Activated T-helper 1 cell treated with anti-CD3 and anti-CD28 coated beads, Interleukin-12 subunit alpha, Interleukin-12 subunit beta, Interleukin-2, Interleukin-4 antibody, amounts not matched to agents 30 ng/mL and 10 ng/mL and 1 ng/mL, durations not matched to agents 14 hours and 24 hours and 36 hours (primary cell): ENCODE measurements at places on chromosomes 1 and 21. TPM values are rescaled to one million over a fixed set of nuclear protein-coding genes. Genes with fewer than 3 reads are reported as not detected.

TFF3 gene
- total RNA-seq, result not detected in 2 replicates

RERE gene
- 82.0 and 90.9 TPM in 2 replicates for total RNA-seq

C1orf74 gene
- 2.9 and 3.2 TPM in 2 replicates for total RNA-seq

PGLYRP4 gene
- not detected in 2 replicates for total RNA-seq

DNA sequence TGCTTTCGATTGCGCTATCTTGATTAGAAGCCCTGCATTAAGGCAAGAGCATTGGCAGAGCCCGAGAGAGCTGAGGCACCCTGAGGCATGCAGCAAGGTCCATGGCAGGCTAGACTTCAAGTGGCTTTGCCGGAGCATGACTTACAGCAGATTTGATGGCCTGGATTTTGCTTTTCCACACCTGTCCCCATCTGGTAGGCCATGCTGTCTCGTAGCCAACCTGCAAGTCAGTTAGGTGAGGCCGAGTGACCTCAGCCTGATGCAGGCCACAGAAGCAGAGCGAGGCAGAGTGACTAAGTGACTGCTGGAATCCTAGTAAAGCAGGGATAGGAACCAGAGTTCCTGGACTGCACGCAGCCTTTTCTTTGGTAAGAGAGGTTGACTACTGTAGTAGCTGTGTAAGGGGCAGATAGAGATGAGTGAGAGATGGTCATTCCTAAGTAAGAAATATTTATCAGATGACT lies 148.9 kb downstream of the PBX1 start:
- no peaks in the 10 kb centered on the region for H3K27me3 ChIP-seq
- H3K4me1 ChIP-seq, result no peaks in the 10 kb centered on the region
- H3K4me3 ChIP-seq, result no peak overlapping the region
- no peaks in the 10 kb centered on the region for H3K36me3 ChIP-seq
- no peak overlapping the region for H3K27ac ChIP-seq

DNA sequence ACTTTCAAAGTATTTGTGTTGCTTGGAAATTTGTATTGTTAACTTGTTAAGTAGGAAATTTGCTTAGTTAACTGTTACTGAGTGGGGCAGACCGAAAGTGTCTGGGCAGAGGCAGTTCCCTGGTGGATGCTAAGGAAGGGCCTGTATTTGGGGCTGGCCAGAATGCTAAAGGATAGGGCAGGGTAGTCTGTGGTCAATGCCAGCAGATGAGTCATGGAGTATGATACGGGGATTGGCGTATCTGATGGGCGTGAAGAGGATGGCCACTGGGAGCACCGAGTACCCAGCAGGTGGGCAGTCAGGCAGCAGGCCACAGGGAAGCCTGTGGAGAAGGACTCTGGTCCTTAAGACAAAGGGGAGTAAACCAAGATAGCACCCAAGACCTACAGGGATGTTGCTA lies 46.6 kb upstream of the SCAF4 start:
- H3K36me3 ChIP-seq, result no peaks in the 10 kb centered on the region
- H3K4me3 ChIP-seq, result no peak overlapping the region
- H3K27me3 ChIP-seq, result no peaks in the 10 kb centered on the region
- H3K4me1 ChIP-seq, result no peaks in the 10 kb centered on the region
- no peak overlapping the region for H3K27ac ChIP-seq

- no peak for DNase-seq
- H3K27me3 ChIP-seq, result peaks cover 2% of the 10 kb centered on the region
- H3K4me1 ChIP-seq, result no peaks in the 10 kb centered on the region
- no peaks in the 10 kb centered on the region for H3K36me3 ChIP-seq
- no peak overlapping the region for H3K4me3 ChIP-seq
- H3K27ac ChIP-seq, result no peak overlapping the region
Measured at GRCh38 chr1:34265396-34265795, 88.7 kb downstream of the C1orf94 start.

DNA sequence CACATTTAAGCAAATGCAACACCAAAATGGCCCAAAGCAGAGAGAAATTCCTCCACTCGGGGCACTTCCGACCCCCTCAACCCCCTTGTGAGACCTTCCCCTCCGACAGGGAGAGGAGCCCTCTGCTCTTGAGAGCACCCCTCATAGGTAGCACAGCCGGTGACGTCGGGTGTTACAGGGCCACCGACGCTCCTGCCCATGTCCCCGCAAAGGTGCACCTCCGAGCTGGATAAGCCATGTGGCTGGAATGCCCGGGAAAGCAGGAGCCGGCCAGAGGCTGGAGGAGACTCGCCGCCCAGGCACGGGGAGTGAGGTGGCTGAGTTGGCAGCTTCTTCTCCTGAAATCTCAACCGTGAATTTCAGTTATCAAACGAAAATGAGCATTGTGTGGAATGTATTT lies 67.1 kb upstream of the ARHGEF16 start:
- H3K27me3 ChIP-seq, result no peaks in the 10 kb centered on the region
- H3K4me1 ChIP-seq, result no peaks in the 10 kb centered on the region
- no peak overlapping the region for H3K27ac ChIP-seq
- no peaks in the 10 kb centered on the region for H3K36me3 ChIP-seq
- no peak for DNase-seq

GRCh38 chr1:70688580-70688979 lies 277.5 kb downstream of the CTH start:
- H3K27me3 ChIP-seq, result peaks cover 3% of the 10 kb centered on the region
- no peak overlapping the region for H3K4me3 ChIP-seq
- no peaks in the 10 kb centered on the region for H3K36me3 ChIP-seq
- H3K27ac ChIP-seq, result no peak overlapping the region
- DNase-seq, result no peak
- H3K4me1 ChIP-seq, result no peaks in the 10 kb centered on the region

DNA sequence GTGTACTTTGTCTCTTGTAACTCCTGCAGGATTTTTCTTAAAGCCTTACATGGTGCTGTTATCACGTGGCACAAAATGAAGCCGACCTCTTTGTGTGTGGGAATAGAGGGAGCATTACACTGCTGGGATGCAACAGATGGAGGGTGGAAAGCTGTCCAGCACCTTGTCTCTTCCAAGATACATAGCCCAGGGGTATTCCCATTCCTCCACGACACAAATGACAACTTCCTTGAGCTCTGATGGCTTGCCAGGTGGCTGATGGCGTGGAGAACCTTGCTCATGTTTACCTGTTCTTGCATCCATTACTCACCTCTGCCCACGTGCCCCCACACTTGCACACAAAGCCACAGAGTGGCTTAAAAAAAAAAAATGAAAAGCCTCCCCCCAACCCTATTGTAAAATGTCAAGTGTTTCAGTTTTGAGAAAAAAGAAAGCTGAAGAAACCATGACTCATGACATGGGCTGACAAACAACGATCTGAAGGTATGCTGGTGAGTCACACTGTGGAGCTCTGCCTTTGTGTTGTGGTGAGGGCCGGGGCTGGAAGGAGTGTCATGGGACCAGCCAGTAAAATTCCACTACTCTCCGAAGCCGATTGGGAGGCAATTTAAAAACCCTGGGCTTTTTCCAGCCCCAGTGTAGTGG lies 32.0 kb upstream of the ATP5PO start:
- peak overlapping the region; percentile 65 for H3K4me3 ChIP-seq
- peaks cover 77% of the 10 kb centered on the region for H3K4me1 ChIP-seq
- DNase-seq, result peak; percentile 85
- H3K27ac ChIP-seq, result peak overlapping the region; percentile 97
- peaks cover 4% of the 10 kb centered on the region for H3K27me3 ChIP-seq

- DNase-seq, result peak; percentile 71
- no peaks in the 10 kb centered on the region for H3K36me3 ChIP-seq
- H3K27ac ChIP-seq, result no peak overlapping the region
- no peaks in the 10 kb centered on the region for H3K4me1 ChIP-seq
- peak overlapping the region; percentile 48 for H3K4me3 ChIP-seq
Measured at GRCh38 chr1:61043010-61043820, 39.1 kb upstream of the NFIA start.

GRCh38 chr1:81113688-81114087 lies 687.0 kb upstream of the ADGRL2 start:
- H3K4me3 ChIP-seq, result no peak overlapping the region
- no peaks in the 10 kb centered on the region for H3K4me1 ChIP-seq
